Right renal cortex interstitium (tissue), 3 donors: ENCODE measurements at places on chromosomes 3 and 15. TPM values are rescaled to one million over a fixed set of nuclear protein-coding genes. Genes with fewer than 3 reads are reported as not detected.

- DNase-seq, result no peak
Measured at GRCh38 chr15:72740219-72740618, 43.3 kb downstream of the ADPGK start.

- no peak for DNase-seq
Measured at GRCh38 chr3:183577346-183577745, 21.8 kb upstream of the KLHL6 start.

GRCh38 chr3:55042591-55042990 is 114.7 kb upstream of the LRTM1 start:
- DNase-seq, result no peak

GRCh38 chr3:120648290-120648689 is 33.7 kb downstream of the HGD start:
- DNase-seq, result no peak

GRCh38 chr3:169044331-169045113 is 619.0 kb downstream of the MECOM start:
- DNase-seq, result no peak

DNA sequence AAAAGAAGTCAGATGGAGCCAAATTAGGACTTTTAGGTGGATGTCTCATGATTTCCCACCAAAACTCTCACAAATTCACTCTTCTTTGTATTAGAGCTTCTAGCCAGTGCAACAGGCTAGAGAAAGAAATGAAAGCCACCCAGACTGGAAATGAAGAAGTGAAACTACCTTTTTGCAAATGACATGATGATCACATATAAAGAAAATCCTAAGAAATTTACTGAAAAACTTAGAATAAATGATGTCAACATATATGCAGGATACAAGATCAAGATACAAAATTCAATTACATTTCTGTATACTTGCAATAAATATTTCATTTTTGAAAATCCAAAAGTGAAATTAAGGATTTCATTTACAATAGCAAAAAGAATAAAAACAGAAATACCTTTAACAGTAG is 110.8 kb downstream of the LRIG1 start:
- no peak for DNase-seq

DNA sequence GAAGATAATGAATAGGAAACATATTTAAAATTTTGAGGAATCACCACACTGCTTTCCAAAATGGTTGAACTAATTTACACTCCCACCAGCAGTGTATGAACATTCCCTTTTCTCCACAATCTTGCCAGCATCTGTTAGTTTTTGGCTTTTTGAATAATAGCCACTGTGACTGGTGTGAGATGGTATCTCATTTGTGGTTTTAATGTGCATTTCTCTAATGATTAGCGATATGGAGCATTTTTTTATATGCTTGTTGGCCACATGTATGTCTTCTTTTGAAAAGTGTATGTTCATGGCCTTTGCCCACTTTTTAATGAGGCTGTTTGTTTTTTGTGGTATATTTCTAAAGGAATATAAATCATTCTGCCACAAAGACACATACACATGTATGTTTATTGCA is 166.3 kb downstream of the NECTIN3 start:
- DNase-seq, result no peak

- DNase-seq, result no peak
Measured at GRCh38 chr3:129475863-129476262, 35.8 kb downstream of the IFT122 start.

DNA sequence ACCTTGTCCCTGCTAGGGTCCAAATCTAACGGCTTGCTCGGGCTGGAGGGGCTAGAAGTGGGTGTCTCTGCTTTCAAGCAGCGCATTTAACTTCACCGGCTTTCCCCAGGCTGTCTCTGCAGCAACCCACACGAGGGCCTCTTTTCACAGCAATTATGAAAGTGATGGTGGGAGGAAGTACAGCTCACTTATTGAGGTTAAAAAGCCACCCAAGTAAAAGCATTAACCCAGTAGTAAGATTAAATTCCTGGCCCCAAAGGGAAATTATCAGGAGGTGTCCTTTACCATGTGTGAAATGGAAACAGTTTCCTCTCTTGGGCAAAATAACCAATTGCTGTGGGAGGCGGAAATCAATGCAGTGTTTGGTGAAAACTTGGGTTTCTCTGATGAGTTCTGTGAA is 41.1 kb downstream of the NGRN start:
- no peak for DNase-seq

PCLAF gene
- 37.3 TPM for polyA plus RNA-seq

DNA sequence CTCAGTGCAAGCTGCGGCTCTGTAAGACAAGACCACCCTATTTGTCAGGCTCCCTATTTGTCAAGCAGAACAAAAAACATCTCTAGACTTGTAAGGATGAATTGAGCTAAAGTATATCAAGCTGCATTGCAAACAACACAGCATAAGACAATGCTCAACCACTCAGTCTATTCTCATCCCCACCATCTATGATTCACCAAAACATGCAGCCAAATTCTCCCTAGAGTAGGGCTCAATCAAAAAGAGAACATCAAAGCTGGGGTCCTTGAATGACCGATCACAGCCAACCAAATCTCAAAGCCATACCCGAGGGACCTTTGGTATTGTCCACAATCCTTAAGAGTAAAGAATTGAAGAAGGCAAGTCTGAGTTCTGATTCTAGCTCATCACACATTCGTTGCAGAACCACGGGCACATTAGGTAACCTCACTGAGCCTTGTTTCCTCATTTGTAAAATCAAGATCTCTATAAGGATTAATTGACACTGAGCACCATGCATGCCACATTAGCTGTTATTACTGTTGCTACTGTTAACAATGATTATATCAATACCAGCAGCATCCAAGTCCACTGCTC is 31.2 kb downstream of the RFTN1 start:
- DNase-seq, result no peak

DNA sequence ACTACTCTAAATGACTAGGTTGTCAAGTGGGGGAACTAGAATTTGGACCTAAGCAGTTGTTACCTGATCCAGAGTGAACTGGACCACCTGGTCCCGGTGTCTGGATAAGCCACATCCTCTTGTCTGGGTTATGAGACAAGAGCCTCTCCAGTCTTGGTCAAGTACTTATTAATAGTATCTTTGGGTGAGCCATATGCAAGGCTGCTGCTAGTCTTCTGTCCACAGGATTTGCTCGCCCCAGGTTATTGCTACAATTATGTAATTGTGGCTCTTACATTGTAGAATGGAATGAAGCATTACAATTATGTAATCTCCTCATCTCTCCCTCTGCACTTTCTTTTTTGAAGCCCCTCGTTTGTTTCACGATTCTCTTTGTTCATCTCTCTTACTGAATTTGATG is 24.0 kb upstream of the AGBL1 start:
- no peak for DNase-seq

DNA sequence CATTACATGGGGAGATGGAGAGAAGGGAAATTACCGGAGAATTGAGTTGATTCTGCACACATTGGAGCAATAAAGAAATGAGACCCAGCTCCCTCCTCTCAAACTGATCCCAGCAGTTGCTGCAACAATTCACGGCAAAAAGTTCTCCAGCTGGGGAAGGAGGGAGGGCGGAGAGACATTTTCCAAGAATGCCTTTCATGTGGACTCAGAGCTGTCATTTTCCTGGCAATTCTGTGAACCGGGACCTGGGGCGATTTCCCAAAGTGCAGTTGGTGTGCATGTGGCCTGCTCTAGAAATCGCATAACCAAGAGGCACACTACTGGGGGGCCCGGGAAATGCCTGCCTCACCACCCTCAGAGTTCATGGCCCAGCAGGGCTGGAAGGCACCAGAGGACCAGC is 48.7 kb upstream of the IREB2 start:
- DNase-seq, result no peak

DNA sequence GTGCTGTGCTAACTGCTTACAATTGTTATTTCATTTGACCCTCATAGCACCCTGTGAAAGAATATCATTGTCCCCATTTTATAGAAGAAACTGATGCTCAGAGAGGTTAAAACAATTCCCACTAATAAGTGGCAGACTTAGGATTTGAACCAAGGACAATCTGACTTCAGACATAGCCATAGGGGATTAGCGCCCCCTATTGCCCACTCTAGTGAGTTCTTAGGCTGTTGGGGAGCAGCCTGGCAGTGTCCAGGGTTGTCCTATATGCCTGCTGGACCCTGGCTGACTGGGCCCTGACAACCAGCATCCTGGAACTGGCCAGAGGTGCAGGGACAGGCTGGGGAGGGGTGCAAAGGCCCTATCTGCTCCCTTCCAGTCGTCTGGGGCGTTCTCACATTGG is 15.4 kb downstream of the DPH3 start:
- no peak for DNase-seq

DNA sequence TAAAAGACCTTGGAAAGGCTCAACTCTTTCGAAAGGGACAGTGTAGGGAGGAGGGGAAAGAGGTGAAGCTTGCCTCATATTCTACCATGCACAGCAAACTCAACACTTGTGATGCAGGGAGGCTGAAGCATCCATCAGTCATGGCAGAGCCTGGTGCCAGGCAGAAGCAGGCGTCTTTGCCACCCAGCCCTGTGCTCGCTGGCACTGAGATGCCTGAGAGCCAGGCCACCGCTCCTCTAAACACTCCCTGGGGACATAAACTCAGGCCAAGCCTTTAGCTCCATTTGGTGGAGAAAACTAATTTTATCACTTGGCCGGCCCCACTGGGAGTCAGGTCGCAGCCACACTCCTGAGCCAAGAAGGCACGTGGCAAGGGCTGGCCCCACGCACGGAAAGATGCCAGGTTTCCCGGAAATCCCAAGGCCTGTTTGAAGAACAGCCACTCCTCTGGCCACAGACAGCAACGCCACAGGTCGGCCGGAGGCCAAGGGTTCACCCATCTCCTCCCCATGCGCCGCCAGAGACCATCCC is 30.7 kb downstream of the XXYLT1 start:
- no peak for DNase-seq

- no peak for DNase-seq
Measured at GRCh38 chr15:65058394-65059368, 9.1 kb downstream of the RASL12 start.

GRCh38 chr3:186821429-186822387 is 15.4 kb upstream of the RFC4 start:
- DNase-seq, result no peak
